ENCODE measurements at places on chromosomes 11 and 22.

DNA sequence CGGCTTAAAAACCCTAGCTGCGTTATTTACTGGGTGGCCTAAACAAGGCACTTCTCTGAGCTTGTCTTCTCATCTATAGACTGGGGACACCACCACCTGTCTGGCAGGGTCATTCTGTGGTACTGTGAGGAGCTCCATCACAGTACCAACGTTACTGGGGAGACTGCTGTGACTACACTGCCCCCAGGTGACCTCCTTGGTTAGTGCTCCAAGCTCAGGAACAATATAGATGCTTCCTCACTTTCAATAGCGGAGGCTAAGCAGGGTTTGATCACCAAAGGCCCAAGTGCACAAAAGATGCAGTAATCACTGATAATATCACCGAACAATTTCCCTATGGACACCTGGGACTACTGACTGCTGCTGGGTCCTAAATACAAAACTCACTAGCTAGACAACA lies 18.8 kb downstream of the PRPF19 start:
- DNase-seq, result no peak

DNA sequence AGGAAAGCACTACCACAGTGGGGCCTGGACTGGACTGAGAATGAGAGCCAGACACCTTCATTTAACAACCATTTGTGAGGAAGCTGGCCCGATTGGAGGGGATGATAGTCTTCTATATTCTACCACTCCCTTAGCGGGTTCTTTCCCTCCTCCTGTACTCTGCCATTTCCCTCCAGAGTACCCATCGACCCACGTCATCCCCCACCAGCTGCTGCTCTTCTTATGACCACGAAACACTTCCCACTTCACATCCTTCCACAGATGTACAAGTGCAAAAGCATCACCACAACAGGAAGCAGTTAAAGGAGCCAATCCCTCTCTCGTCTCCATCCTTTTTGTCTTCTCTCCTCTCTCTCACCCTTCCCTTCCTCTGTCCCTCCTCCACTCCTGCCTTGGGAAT lies 18.0 kb upstream of the UBASH3B start:
- DNase-seq, result no peak

GRCh38 chr11:105609832-105610781 lies at the start of gene GRIA4:
Gene GRIA4, plus strand, starts transcription at chr11:105610073. Its CDS starts 925 bp downstream, at chr11:105610998.
- no peak for DNase-seq

GRCh38 chr11:122628810-122629555 lies 26.5 kb upstream of the UBASH3B start:
- DNase-seq, result peak; percentile 40

GRCh38 chr11:104925850-104926249 lies 27.6 kb upstream of the CASP12 start:
- no peak for DNase-seq

GRCh38 chr11:56160217-56160616 lies at the start of gene OR8K5:
Gene OR8K5, minus strand, starts transcription at chr11:56160317. Its CDS starts 0 bp downstream, at chr11:56160317.
- no peak for DNase-seq

GRCh38 chr11:39385911-39386310 lies 2073.5 kb downstream of the LRRC4C start:
- no peak for DNase-seq

Measured in activated CD8-positive, alpha-beta memory T cell treated with anti-CD3 and anti-CD28 coated beads for 4 hours (primary cell).